GF-D8 (cell line): ENCODE measurements at places on chromosomes 4 and X.

DNA sequence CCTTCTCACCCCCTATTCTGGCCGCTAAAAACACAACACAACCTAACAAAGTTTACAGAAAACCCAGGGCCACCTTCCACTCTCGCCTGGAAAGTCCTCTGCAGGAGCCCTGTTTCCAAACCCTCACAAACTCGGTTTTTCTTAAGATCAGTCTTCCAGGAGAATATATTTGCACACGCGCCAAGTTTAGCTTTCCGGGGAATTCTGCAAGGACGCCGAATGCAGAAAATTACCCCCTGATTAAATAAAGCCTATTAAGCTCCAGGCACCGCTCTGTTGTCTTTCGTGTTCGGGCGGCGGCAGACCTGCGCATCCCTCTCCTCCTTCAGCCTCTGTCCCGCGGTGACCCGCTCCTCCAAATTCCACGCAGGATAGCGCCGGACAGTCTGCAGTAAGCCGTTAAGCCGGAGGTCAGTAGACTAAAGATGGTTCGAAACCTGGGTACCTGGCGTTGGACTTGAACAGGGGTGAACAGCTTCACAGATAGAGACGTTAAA lies 5.0 kb downstream of the MSX1 start:
- no peak for DNase-seq

GRCh38 chr4:5069901-5070300 lies 18.6 kb downstream of the STK32B start:
- DNase-seq = no peak

GRCh38 chr4:182578402-182578801 lies 335.2 kb downstream of the TENM3 start:
- DNase-seq = no peak

DNA sequence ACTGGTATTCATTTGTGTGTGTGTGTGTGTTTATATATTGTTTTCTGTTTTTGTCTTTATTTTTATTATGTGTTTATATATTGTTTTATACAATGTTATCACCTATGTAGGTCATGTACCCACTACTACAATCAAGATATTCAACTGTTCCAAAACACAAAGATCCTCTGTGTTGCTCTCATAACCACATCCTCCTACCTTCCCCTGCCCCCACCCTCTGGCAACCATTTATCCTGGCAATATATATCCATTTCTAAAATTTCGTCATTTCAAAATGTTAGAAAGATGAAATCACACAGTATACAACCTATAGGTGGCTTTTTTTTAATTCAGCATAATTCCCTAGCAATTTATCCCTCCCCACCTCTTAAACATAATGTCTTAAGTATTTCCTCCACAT lies 18.8 kb upstream of the RPL34 start:
- no peak for DNase-seq

DNA sequence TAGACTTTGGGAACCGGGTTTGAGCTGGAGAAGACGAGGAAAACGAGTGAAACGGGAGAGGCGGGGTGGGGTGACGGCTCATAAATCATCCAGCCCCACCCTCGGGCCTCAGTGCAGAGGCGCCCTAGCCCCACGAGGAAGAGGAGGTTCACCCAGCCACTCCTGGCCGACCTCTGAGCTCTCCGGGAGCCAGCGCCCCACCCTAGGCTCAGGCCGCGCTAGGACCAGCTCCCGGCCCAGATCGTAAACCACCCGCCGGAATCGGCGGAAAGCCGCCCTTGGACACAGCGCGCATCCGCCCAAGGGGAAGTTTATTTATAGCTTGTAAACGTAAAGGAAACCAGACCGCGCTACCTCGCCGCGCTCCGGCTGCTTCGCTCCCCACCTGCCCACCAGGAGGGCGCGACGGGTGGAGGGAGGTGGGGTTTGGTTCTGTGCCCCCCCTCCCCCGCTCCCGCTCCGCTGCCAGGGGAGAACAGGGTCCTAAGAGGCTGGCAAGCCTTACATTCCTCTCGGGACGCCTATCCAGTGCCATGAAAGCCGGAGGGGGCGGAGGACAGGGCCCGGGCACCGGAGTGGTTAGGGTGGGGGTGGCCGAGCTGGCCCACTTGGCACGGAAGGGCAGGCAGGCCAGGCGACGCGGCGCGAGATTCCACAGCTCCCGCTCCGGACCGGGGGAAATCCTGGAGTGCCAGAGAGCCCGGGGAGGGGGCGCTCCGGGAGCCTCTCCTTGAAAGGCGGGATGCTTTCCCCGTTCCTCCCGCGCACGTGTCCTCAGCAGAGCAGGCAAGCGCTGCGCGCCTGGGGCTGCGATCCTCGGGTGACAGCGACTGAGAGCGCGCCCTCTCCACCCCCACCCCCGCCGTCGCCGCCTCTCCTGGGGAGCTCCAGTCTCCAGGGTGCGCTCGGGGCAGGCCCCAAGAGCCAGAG lies 84.2 kb downstream of the BCOR start:
- peak; percentile 44 for DNase-seq

- no peak for DNase-seq
Observed at GRCh38 chrX:15829217-15829616, 25.4 kb downstream of the AP1S2 start.

- DNase-seq = no peak
Observed at GRCh38 chr4:74541667-74542066, 96.7 kb downstream of the AREG start.

DNA sequence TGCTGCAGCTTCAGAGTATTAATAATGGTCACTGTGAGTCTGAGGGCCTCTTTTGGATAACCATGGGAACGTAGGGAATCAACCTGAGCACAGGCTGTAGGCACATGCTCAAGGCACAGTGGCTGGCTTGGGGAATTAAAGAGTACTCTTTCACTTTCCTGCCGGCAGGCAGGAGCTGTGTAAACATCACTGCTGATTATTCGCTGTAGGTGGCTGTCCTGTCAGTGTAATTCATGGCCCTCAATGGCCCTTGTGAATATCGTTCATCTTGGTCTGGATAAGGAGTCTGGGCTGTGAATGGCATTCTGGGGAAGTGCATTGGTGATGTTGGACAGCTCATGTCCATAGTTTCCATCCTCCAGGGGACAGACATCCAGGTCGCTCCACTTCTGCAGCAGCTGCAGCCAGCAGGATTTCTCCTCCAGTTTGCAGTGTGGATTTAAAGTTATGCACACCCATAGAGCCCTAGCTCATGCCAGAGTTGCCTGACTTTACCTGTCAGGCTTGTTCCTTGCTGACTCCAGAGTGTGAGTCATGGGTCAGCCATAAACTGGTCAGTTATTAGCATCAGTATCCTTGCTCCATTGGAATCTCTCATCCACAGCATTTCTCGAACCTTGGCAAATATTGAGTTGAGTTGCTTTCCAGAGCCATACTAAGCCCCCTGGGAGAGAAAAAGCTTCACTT lies 43.0 kb downstream of the C4orf33 start:
- DNase-seq = no peak

DNA sequence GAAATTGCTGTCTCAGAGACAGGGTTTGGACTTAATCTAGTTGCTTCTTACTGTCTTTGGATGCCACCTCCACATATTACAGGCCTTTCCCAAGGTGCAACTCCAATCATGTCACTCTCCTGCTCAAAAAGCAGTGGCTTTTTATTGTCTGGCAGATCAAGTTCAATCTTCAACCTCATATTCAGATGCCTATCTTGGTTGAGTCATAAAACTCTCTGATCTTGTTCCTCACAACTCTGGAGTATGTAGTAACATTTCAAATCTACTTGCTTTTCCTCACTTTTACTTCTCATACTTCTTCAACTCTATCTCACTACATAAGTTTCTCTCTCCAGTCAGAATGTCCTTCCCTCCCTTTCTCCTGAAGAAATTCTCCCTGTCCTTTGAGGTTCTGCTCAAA lies 180.6 kb downstream of the VSIG4 start:
- DNase-seq = no peak

DNA sequence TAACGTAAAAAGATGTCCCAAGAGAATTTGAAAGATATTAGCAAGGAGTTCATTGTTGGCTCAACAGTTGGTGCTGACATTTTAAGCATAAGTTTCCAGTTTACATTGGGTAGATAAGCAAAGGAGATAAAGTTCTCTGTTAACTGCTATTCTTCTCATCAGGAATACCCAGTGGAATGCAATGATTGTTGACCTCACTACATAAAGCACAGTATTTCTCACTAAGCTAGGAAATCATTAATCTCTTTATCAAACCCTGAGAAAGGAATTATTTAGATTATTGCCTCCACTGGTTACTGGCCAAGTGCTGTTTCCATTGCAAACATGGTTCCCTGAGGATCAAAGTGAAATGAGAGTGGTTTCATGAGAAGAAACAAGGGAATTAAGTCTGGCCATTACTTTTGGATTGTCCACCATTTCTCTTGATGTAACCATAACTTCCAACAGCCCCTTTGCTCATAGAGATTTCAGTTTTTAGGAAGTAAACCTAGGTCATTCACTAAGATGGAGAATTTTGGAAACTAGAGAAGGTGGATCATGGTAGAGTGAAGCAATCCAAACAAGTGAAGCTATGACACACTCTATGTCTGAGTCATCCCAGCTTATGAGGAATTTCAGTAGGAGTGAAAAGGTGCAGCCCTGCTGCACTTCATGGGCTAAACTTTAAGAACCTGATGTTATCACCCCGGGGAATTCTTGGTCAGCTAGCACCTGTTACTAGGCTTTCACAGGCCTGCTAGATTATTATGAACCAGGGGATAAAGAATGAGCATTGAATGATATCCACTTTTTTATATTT lies 163.4 kb downstream of the AREG start:
- DNase-seq = no peak

DNA sequence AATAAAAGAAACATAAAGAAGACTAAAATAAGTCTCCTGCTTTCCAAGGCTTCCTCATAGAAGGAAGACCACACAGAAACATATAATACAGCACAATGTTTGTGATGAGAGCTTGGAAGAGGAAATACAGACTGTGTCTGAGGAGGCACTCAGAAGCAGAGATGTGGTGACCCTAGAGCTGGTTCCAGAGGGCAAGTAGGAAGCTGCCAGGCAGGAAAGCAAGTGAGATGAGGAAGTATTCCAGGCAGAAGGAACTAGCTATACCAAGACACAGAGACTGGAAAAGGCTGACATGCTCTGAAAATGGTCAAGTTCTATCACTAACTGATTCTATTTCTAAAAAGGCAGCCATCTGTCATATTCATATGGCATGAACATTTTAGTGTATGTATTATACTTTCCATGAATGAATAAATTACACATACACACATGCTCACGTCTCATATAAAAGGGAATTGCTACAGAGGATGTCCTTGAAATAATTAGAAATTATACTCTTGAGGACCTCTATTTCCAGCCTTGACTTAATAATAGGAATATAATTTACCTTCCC lies 16.6 kb upstream of the HSFX2 start:
- no peak for DNase-seq

GRCh38 chr4:148203056-148203898 lies 238.9 kb downstream of the NR3C2 start:
- no peak for DNase-seq

DNA sequence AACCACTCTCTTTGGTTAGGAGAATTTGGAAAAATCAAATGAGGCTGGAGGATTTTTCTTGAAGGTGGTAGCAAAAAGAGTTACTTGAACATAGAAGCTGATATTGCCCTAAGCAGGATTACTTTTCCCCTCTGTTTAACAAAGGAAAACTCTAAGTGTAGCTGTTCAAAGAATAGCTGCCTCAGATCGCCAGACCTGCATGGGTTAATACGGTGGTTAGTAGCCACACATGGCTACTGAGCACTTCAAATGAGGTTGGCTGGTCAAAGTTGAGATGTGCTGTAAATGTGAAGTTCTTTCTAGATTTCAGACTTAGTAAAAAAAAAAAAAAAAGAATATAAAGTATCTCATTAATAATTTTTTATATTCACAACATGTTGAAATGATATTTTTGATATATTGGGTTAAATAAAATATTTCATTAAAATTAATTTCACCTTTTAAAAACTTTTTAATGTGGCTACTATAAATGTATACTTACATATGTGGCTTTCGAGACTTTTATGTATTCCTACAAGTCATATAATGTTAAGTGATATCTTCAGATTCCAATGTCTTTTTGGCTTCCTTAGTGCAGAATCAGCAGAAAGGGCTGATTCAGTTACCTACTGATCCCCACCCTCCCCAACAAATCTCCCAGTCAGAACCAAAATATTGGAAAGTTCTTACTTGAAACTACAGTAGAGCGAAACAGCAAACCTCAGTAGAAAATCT lies 3.3 kb upstream of the RPS6KA3 start:
- DNase-seq = no peak

DNA sequence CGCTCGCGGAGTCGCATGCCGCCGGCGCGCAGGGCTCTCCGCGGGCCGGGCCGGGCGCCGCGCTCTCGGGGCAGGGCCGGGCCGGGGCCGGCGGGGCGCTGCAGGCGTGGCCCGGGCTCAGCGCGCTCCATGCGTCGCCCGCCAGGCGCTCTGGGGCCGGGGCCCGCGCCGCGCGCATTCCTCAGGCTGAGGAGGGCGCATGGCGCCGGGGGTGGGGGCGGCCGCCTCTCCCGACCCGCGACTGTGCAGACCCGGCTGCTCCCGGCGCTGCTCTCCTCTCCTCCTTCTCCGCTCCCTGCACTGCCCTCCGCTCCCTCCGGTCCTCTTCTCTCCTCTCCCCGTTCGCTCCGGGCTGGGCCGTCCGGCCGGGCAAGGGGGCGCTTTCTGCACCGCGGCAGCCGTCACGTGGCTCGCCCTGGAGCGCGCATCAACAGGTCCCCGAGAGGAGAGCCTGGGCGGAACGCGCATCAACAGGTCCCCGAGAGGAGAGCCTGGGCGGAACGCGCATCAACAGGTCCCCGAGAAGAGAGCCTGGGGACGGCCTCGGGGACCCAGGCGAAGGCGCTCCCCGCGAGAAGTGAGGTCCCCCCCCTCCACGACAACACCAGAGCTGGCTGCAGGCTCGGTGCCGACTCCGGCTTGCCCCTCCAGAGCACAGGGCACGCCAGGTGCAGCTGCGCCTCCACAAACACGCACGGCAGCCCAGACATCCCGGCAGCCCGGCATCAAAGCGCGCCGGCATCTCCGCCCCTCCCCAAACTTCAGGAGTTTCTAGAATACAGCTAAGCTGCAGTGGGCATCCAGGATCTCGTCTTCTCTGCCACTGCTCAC lies 12.9 kb downstream of the PPP2R3B start:
- no peak for DNase-seq

GRCh38 chrX:17692709-17693346 lies 44.5 kb upstream of the SCML1 start:
- no peak for DNase-seq

DNA sequence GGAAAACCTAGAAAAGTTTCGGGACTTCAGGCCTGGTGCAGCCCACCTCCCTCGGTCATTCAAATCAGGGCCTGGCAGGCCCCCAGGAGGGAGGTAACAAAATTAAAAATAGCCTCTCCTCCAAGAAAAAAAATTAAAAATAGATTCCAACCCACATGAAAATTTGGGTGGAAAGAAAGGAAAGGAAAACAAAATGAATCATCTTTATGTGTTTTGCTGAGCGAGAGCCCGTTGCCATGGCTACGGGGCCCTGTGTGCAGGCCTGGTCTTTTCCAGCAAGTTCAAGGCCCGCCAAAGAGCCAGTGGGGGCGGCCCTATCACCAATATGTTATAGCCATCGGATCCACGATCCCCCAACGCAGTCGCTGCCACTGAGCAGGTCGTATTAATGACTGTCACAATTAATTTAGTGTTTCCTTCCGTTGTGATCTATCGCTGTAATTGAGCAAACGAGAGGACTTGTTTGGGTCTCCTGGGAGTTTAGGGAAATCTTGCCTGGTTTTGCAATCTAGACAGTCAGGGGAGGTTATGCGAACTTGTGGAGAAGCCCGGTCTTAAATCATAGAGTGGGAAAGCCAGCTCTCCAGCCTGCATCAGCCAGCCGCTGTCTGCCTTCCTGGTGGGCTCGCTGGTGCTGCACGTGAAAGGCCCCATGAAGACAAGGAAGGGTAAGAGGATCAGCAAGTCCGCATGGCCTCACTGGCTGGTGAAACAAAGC lies 452.4 kb downstream of the BCOR start:
- no peak for DNase-seq

- peak; percentile 53 for DNase-seq
Observed at GRCh38 chrX:154409222-154409871, at the start of gene DNASE1L1. TSS of gene DNASE1L1 (minus strand) at chrX:154409254. CDS start at chrX:154405568, 3,686 bp downstream.
